NCI-H2081 treated with DMSO at 0.1 percent for 48 hours (cell line): ENCODE measurements at places on chromosomes 1 and 21.

- no peak for DNase-seq
These were observed 5.4 kb upstream of the SLAMF8 start for GRCh38 chr1:159821171-159821867.

DNA sequence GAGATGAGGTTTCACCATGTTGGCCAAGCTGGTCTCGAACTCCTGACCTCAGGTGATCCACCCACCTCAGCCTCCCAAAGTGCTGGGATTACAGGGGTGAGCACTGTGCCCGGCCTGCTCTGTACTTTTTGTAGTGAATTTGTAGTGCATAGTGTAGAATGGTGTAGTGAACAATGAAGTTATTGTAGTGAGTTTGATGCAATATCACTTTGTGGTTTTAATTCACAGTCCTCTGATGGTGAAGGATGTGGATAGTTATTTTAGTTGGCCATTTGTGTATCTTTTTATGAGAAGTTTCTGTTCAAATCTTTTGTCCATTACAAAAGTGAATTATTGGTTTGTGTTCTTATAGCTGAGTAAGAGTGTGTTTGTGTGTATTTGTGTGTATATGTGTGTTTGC is 57.6 kb downstream of the PDE4B start:
- DNase-seq: no peak

DNA sequence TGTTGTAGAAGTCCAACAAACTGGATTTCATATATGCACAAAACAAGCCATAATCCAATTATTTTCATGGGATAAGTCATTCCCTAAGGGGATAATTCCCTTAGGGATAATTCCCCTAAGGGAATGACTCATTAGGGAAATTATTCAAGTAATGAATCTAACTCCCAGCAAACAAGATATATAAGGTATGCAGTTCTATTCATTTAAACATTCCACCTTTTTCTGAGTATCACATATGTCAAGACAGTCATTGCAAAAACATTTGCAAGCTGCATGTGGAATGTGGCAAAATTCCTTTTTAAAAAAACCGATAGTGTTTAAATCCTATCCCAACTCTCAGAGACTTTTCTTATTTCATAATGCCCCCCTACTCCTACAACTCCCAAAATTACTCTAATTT is 131.2 kb downstream of the AKT3 start:
- no peak for DNase-seq

DNA sequence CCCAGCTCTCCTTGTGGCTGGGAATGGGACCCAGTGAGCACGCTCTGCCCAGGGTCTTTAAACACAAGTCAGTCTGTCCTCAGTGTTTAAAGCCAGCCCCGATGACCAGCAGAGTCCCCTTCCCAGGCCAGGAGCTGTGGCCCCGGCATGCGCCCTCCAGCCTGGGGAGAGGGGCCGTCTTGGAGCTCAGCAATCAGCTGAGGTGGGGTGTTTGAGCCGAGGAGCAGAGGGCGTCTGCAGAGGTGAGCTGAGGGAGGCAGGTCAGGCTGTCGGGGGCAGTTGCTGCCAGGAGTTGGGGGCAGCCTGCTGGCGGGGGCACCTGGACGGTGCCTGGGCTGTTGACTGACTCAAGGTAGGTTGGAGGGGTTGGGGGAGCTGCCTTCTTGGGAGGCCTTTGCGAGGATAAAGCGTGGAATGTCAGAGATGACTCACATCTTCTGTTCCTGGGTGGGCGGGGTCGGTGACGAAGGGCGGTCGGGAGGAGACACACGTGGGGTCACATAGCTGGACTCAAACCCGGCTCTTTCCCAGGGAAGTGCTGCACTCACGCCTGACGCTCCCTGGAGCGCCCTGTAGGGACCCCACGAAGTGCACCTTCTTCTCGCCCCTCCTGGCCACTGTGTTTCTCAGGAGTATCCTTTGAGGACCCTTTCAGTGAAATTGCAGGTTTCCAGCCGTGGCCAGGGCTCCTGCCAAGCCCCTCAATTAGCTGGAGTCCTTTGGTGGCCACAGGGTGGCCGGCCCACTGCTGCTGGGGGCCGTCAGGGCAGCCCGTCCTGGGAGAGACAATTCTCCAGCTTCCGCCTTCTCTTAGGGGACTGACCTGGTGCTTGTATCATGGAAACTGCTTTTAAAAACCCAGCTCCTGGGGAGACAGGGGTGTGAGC is 86.2 kb downstream of the SIK1 start:
- DNase-seq: no peak

DNA sequence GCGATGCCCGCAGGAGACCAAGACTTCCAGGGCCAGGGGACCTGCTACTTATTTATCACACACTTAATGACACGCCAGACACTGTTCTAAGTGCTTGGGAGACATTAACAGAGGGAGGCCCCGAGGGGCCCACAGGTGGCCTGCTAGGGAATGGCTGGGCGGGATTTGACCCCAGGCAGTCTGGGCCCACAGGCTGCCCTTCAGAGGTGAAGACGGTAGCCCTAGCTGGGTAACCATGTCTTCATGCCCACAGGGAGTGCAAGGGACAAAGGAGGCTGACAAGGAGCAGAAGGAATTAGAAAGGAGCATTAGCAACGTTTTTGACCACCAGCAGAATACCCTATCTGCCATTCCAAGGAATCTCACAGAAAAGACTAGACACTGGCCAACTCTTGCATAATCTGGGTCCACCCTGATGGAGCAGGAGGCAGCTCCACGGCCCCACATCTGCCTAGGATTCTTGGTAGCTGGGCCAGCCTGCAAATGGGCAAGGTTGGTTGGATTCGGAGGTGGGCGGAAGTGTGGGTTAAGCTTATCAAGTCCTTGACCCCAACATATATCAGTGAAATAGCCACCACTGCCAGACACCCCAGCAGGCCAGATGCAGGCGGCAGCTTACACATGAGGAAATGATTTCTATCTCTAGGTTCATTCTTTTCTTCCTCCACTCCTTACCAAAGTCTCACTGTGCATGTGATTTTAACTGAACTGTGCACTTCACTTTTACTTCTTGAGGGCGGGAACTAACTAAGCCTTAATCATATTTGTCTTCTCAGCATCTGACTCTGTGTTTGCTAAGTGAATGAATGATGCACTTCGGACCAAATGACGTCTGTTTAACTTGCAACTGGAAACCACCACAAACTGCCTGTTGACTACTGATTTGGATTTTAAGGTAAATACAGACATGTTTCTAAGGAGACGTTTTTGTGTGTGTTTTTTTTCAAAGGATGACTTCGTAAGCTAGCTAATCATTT is 3.4 kb upstream of the ETS2 start:
- no peak for DNase-seq

DNA sequence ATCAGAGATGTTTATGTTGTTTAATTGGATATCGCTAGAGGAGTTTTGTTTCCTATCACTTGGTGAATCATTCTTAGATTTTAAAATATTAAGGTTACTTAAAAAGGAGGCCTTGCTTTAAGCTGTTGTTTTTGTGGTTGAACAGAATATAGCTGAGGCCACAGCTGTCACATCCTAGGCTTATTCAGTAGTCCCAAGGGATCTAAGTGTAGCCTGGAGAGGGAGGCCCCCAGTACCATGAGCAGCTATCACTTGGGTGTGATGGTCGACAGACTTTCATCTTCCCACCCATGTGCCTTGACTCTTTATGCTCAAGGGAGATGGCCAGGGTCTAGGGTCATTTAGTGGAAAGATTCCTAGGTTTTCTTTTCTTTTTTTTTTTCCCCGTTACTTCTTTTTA is 278.7 kb downstream of the HHAT start:
- no peak for DNase-seq

- DNase-seq: no peak
These were observed 21.1 kb upstream of the RIMKLA start for GRCh38 chr1:42359466-42359865.
